ENCODE measurements at places on chromosomes 7 and 10. TPM values are rescaled to one million over a fixed set of nuclear protein-coding genes. Genes with fewer than 3 reads are reported as not detected.

The UCMA gene
- polyA plus RNA-seq: not detected

The LIPK gene
- not detected for polyA plus RNA-seq

DNA sequence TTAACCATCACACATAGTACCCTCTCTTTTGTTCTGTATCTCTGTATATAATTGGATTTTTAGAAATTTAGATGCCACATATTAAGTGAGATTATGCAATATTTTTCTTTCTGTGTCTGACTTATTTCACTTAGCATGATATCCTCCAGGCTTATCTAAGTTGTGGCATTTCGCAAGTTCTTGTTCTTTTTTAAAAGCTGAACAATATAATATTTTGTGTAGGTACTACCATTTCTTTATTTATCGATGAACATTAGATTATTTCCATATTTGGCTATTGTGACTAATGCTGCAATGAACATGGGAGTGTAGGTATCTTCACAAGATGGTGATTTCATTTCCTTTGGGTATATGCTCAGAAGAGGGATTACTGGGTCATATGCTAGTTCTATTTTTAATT lies 295.0 kb downstream of the SUGCT start:
- DNase-seq: no peak

- DNase-seq: no peak
Observed at GRCh38 chr10:11724938-11725776, 17.0 kb upstream of the ECHDC3 start.

All from psoas muscle (tissue), 8 donors.